ENCODE measurements at places on chromosomes 2 and 18.
A peak's percentile ranks its signal among the peaks of the same experiment; 100 is the strongest.

DNA sequence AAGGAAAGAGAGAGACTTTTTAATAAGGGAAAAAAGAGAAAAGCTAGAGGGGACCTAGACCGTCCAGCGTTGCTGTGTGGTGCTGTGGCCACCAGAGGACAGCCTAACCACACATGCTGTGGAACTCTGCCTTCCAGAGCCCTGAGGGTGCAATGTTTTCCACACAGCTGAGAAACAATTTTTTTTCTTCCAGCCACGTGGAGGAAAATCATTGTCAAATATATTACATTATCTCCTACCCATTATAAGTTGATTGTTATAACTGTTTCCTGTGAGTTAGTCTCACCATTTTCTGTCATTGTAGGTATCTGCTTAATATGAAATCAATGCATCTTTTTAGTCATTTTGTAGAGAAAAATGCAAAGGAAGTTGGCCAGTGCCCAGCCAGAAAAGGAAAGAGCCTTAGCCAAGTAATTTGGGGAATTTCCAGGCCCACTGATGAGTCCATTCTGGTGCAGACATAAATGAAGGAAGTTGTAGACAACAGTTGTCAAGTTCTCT lies 5.9 kb upstream of the MRPL19 start:
- peak; percentile 78 for DNase-seq

DNA sequence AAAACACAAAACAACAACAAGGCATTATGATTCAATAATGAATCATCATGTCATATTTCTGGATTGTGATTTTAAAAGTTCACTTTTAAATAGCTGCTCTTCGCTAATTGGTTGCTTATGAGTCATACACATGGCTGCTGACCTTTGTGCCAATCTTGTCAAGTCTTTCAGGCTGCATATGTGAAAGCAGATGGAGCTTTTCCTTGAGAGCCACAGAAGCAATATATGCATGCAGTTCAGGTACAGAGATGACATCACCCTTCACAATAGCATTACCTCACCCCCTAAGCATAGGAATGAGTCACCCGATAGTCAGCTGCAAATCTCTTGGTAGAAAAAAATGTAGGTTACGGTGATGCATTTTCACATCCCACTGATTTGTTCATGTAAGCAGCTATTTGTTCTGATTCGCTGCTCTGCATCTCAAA lies 27.2 kb downstream of the EIF2AK3 start:
- DNase-seq, result peak; percentile 100

DNA sequence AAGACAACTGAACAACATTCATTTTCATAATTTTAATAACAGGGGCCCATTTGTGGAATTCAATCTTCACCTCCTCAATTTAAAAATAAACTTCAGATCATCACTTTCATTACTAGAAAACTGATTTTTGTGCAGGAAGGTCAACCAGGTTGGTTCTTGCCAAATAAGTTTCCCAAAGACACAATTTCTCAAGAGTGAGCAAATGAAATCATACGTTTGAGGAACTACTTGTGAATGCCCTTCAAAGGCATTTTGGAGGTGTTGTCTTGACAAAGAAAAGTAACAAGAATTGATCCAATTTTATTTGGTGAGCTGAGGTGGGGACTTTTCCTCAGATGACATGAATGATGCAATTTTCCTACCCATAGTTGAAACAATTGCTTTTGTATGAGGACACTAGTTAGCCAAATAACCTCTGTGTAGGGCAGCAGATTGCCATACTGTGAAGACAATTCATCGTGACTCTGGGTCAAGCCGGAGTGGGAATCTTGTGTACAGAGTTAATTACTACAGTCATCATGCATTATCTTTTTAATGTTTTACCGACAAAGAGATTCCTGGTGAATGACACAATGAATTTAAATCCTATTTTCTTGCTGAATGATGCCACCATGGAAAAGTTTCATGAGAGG lies 121.8 kb downstream of the TGFA start:
- peak; percentile 68 for DNase-seq

- DNase-seq, result no peak
These were observed 26.6 kb downstream of the NHEJ1 start for GRCh38 chr2:219133976-219134375.

GRCh38 chr18:55083461-55083860 lies 124.2 kb upstream of the CCDC68 start:
- peak; percentile 40 for DNase-seq

DNA sequence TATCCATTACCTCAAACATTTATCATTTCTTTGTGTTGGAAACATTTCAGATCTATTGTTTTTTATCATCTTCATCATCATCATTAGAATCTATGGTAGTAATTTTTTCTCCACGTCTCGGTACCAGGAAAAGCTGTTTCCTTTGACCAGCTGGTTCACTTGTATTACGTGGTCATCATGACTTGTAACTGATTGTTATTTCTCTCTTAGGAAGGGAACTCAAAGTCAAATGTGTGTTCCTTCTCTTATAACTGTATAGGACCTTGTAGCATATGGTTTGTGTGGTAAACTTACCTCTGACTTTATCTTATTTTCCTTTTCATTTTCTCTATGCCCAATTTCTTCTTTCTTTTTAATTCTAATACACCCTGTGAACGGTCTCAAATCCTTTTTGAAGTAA lies 16.5 kb downstream of the NCOA1 start:
- no peak for DNase-seq

- no peak for DNase-seq
These were observed 174.3 kb downstream of the LDLRAD4 start for GRCh38 chr18:13392899-13393298.

DNA sequence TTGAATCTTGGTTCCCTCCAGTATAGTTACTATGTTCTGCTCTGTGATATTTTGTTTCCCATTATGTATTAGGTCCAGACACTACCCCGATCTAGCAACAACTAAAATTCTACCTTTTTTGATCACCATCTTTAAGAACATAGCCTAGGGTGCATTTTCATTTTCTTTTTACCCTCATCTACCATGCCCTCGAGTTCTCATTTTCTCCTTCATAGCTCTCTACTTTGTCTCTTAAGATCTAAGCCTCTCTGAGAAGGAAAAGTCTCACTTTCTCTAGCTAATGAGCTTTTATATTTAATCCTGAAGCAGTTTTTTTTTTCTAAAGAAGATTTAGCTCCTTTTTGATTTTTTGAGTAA lies 1089.4 kb upstream of the SLC39A10 start:
- DNase-seq, result no peak

DNA sequence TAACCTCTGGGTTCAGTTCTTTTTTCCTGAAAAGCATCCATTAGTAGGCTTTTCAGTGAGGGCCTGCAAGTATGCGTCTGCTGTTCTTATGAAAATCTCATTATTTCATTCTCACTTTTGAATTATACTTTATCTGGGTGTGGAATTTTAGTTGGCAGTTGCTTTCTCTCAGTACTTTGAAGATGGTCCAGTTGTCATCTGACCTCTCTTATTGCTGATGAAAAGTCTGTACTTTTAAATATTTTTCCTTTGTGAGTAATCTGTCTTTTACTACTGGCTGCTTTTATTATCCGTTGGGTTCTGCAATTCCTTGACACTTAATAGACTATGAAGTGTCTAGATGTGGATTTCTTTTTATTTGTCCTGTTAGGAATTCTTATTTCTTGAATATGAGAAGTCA lies 307.8 kb downstream of the CYP26B1 start:
- DNase-seq, result no peak

- DNase-seq, result peak; percentile 23
These were observed 435 bp downstream of the RNF181 start for GRCh38 chr2:85596026-85596333.

GRCh38 chr2:108701208-108701607 lies 18.1 kb upstream of the RANBP2 start:
- DNase-seq, result no peak

- no peak for DNase-seq
These were observed 541.3 kb upstream of the SOX11 start for GRCh38 chr2:5150871-5151270.

GRCh38 chr2:27738349-27739057 lies 33.0 kb upstream of the MRPL33 start:
- peak; percentile 25 for DNase-seq

- DNase-seq, result no peak
These were observed 52.7 kb downstream of the FAM171B start for GRCh38 chr2:186746584-186746983.

DNA sequence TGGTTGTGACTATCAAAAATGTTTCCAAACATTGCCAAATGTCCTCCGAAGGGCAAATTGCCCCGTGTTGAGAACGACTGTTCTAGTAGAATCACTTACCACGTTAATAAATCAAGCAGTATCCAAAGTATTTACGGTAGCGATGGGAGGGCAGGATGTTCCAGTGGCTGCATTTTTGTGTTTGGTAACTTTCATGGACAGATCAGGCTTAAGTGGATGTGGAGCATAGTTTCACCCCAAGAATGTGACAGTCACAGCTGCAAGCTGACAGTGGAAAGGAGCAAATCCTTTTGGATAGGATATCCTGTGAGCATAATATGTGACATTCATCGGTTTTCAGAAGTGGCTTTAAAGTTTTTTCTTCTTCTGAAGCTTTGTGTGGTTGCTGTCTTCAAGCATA lies 46.3 kb upstream of the DARS1 start:
- no peak for DNase-seq

DNA sequence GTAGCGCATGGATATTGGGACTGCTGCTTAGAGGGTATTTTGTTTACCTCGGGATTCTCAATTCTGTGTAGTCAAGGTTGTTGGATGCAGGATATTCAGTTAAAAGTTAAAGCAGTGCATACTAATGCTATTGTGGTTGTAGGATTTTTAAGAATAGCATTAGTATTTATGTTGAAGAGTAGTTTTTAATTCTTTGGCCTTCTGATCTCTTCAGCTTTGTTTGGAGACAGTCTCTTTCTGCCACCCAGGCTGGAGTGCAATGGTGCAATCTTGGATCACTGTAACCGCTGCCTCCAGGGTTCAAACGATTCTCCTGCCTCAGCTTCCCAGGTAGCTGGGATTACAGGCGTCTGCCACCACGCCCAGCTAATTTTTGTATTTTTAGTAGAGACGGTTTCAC lies 1.5 kb downstream of the RHBDD1 start:
- no peak for DNase-seq

DNA sequence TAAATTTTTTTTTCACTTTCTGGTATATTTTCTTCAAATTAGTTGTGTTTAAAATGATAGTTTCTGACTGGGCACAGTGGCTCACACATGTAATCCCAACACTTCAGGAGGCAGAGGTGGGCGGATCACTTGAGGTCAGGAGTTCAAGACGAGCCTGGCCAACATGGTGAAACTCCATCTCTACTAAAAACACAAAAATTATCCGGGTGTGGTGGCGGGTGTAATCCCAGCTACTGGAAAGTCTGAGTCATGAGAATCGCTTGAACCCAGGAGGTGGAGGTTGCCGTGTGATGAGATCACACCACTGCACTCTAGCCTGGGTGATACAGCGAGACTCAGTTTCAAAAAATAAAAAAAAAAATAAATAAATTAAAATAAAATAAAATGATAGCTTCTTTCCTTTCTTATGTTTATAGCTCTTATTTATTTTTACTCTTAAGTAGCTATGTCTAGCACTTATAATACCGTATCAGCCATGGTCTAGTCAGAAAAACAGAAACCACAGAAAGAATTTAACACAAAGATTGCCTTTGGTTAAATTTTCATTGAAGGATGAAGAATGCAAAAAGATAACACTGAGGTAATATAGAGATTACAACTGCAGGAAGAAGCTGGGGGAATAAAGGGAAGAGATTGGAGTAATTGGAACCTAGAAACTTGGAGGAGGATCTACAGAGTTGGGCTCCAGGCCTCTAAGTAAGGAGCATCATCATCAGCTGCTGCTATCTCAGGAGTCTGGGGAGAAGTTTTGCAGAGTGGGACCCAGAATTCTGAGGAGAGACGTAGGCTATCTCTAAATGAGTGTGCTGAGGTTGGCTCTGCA lies 54.7 kb upstream of the MBOAT2 start:
- peak; percentile 71 for DNase-seq

DNA sequence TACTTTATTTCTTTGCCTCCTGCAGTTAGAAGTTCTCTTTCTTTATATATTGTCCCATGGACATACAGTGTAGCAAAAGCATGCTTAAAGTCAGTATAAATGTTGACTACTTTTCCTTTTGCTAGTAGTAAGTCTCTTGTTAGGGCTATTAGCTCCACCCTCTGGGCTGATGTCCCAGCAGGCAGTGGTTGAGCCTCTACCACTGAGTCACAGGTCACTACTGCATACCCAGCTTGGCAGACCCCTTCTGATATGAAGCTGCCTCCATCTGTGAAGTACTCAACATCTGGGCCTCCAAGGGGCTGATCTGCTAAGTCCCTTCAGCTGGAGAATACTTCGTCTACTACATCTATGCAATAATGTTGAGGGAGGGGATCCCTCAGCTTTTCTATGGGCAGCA lies 61.0 kb upstream of the SLC35G4 start:
- no peak for DNase-seq

- DNase-seq, result no peak
These were observed 946.7 kb upstream of the ACVR2A start for GRCh38 chr2:146898083-146898482.

DNA sequence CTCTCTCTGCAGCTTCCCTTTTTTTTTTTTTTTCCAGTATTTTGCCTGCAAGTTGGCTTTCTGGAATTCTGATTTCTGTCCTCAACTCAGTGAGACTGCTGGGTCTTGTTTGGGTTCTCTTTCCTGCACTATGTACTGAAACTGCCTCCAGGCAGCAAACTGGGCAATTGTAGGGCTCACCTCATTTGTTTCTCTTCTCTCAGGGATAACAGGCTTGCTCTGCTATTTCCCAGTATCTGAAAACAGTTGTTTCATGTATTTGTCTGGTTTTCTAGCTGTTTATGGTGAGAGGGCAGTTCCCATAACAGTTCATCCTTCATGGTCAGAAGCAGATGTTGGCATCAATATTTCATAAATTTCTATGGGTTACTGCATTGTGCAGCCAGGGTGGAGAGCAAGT lies 206.0 kb downstream of the CYRIA start:
- DNase-seq, result no peak

- DNase-seq, result peak; percentile 69
These were observed 107.6 kb upstream of the CYRIA start for GRCh38 chr2:16773080-16773713.

DNA sequence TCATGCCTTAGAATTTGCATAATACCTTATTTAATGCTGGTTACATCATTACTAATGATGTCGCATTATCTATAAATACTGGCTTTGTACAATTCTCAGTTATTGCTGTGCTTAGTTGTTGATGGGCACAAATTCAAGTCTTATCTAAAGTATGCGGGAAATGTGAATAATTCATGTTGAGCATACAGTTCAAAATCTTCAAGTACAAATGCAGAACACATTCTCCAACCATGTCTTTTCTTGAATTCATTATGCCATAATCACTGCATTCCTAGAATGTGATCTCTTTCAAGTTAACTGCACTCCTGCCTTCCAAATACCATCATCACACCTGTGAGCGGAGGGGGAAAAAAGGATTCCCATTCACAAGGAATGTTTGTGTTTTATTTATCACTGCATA lies 337.0 kb downstream of the MBD2 start:
- no peak for DNase-seq

GRCh38 chr2:52178845-52179244 lies 1146.9 kb upstream of the NRXN1 start:
- DNase-seq, result no peak

All from kidney tubule cell (primary cell).